ENCODE measurements at places on chromosomes 1 and 21.

- DNase-seq, result peak; percentile 75
These were observed 141.7 kb upstream of the NRIP1 start for GRCh38 chr21:15206514-15206913.

DNA sequence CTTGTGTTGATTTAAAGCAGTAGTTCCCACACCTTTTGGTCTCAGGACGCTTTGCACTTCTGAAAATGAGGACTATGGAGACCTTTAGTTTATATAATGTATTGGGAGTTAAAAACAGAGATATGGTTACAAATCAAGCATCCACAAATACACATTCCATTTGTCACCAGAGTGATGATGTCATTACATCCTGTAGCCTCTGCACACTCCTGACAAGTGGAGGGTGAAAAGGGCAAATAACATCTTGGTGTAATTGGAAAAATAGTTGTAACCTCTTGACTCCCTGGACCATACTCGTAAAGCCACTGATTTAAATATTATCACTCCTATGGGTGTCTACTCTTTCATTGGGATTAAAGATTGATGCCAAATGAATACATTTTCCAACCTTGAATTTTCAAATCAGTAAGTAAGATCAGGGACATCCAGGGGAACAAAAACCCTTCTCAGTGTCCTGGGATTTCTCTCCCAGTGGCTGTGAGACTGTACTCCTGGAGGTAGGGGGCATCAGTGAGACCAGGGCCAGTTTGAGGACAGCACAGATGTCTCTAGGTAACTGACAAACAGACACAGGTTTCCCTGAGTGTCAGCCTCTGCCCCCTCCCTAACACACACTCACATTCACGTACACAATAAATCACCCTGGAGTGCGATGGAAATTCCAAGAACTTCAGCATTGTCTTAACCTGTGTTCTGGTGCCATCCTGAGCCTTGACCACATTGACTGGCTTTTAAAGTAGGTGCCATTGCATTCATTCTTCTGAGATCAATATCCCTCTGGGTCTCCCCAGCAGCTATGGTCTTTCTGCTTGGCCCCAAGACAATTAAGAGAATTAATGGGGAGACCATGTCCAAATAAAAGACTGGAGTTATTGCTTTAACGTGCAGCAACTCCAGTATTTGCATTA is 63.0 kb downstream of the NR5A2 start:
- DNase-seq, result no peak

GRCh38 chr1:31949862-31950261 is 11.7 kb upstream of the PTP4A2 start:
- peak; percentile 40 for DNase-seq

DNA sequence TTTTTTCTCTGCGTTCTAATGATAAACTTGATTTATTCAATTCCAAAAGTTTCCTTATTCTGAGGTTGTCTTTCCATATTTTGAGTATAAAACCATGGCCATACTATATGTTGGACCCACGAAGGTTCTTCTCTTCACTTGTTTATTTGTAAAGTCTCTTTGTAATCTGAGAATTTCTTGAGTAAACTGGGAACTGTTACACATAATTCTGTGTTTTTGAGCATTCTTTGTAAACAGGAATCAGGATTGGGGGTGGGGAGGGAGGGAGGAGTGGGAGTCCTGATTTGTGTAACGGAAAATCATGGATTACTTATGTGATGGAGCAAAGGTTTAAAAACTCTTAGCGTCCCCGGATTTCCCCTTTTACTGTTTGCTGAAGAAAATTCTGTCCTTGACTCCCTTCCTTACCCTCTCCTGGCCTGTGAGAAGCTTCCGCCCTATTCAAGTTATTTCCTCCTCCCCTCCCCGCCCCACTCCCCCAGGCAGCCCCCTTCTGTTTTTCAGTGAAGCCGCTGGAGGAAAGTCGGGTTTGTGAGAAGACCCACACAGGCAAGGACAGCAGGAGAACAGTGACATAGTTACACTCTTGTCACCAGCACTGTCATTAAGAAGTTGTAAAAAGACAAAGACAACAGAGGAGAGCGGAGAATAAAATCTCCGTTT is 6.4 kb upstream of the NBPF11 start:
- no peak for DNase-seq

DNA sequence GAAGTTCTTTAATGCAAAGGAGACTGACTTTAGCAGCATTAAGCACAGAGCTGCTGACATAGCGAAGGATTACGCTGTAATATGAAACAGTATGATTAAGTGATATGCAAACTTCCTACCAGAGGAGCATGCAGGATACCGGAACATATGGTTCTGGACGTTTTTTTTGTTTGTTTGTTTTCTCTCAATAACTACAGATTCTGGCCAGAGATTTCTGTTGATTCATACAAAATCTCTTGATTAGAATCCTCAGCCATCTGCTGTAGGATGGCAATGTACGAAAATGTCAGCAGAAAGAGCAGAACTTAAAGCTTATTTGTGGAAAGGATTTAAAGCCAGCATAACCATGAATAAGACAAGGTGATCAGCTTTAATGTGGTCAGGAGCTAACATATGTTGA is 970.7 kb downstream of the KCNT2 start:
- no peak for DNase-seq

DNA sequence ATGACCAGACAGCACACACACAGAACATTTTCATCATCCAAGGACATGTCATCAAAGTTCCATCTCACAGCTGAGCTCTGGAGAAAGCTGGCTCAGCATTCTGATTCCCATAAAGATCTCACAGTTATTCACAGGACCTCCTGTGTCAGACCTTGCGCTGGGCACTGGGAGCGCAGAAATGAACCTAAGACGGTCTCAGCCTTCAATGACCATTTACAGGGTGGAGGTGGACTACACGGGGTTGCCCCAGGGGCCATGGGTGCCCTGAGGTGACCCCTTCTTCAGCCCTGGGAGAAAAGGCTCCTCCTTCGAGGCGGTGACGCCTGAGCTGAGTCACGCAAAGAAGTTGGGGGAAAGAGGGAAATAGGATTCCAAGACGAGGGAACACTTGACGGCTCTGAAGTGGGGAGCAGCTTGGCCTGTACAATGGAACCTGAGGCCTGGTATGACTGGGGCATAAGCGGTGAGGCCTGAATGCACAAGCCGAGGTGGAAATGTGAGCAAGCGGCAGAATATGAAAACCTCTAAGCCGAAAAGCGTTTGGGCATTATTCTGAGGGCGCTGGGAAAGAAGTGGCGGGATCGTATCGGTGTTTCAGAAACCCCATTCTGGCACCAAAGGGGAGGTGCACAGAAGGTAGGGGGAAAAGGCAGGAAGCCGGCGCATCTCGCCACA is 797 bp downstream of the CC2D1B start:
- no peak for DNase-seq

DNA sequence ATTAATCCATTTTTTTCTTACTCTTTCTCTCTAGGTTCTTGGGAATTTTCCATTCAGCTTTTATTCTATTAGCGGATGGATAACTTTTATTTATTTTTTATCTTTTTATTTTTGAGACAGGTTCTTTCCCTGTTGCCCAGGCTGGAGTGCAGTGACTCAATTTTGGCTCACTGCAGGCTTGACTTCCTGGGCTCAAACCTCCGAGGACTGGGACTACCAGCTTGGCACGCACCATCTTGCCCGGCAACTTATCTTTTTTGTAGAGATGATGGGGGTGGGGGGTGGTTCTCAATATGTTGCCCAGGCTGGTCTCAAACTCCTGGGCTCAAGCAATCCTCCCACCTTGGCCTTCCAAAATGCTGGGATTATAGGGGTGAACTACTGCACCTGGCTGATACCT is 36.1 kb upstream of the CHIT1 start:
- peak; percentile 54 for DNase-seq

DNA sequence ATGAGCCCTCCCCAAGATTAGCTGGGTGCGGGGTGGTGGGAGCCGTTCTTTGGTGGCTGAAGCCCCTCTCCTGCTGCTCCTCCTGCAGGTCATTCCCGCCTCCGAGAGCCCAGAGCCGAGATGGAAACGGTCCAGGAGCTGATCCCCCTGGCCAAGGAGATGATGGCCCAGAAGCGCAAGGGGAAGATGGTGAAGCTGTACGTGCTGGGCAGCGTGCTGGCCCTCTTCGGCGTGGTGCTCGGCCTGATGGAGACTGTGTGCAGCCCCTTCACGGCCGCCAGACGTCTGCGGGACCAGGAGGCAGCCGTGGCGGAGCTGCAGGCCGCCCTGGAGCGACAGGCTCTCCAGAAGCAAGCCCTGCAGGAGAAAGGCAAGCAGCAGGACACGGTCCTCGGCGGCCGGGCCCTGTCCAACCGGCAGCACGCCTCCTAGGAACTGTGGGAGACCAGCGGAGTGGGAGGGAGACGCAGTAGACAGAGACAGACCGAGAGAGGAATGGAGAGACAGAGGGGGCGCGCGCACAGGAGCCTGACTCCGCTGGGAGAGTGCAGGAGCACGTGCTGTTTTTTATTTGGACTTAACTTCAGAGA is 448 bp downstream of the G0S2 start:
- DNase-seq, result no peak

- no peak for DNase-seq
These were observed 154.3 kb downstream of the PDE4B start for GRCh38 chr1:65946960-65947359.

DNA sequence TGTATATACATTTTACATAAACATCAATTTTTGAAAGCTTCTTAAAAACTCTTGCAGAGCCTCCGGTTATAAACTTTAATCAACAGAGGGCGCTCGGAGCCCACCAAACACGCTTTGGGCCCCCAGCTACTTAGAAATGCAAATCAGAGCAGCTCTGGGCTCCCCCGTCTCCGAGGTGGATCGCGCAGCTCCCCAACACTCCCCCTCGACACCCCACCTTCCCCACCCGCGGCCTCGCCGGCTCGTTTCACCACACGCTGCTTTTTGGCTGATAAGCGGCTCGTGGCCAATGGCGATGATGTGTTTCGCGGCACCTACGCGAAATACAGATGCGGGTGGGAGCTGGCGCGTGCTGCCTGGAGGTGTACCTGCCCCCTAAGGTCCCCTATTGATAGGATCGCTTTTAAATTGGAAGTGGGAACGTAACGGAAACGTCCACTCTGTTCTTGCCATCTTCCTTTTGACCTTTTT is 1.7 kb upstream of the KIF26B start:
- DNase-seq, result peak; percentile 89

GRCh38 chr21:45764792-45765191 is 121.3 kb downstream of the PCBP3 start:
- no peak for DNase-seq

DNA sequence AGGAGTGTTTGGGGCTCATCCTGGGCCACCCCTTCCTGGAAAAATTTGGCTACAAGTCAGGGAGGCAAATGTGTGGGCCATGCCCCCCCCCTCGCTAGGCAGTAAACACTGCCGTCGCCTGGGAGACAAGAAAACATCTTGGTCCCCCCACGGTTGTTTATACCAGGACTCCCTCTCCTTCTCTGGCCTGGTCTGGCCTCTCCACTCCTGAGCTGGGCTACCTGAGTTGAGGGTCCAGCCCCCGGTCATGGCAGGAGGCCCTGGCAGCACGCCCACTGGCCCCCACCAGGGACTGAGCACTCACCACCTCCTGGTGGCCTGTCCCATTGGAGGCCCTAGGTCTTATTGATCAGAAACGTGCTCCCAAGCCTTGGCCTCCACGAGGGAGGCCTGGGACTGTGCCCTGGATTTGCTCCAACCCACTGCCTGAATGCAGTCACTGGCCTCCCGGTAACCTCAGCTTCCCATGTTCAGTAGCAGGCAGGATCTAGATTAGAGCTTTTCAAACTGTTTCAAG is 15.8 kb downstream of the KCNQ4 start:
- DNase-seq, result peak; percentile 73

DNA sequence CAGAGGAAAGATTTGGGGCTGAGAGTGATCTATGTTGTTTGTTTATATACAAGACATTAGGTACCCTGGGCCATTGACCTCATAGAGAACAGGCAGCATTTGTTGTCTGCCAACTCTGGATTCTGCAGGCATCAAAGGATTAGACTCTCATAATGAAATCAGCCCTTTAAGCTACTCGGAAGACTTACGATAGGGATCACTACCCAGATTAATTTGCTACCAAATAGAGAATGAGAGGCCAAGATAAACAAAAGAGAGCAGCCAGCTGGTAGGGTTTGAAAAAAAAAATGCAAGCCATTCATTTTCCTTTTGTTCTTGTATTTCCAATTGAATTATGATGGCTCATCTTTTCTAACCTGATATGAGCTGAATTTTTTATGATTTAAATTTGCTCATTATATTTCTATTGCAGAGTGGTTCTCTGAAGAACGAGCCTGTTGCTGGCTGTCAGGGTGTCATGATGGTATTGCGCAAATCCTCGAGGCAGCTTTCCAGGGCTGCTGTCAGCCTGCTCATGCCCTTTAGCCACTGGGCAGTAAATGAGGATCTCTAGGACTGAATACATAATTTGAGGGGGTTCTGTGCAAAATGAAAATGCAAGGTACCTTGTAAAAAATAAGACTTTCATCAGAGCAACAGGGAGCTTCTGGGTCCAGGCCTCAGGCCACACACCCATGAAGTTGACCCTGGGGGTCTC is 116.4 kb upstream of the KCNJ15 start:
- DNase-seq, result no peak

DNA sequence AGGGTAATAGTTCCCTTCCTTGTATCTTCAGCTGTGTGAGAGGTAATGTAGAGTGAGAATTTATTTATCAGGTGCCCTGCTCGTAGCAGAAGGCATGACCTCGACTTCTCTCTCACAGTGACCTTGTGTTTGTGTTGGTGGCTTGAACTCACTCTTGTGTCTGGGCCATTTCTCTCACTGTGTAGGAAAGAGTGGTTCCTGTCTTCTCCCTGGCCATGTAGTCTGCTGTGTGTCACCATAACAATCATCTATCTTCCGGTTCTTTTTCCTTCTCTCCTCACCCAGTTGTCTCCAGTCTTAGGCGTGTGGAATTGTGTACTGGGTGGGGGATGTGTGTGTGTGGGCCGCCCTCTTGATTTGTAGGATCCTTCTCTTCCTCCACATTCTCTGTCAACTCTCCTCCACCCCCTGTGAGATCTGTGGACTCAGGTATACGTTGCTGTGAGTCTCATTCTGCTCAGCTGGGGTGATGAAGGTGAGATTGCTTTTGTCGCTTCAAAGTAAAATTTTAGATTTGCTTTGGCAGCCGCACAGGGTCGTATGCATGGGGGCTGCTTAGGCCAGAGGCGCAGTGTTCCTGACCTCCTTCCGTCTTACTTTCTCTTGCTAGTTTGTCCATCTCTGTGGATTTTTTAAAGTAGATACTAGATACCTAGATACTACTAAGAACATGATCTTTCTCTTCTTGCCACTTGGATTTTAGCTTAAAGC is 31.6 kb downstream of the MAPKAPK2 start:
- DNase-seq, result no peak

GRCh38 chr1:77048615-77049005 is 170.6 kb downstream of the PIGK start:
- DNase-seq, result no peak

GRCh38 chr1:154967331-154967950 is 3.1 kb downstream of the SHC1 start:
- no peak for DNase-seq

DNA sequence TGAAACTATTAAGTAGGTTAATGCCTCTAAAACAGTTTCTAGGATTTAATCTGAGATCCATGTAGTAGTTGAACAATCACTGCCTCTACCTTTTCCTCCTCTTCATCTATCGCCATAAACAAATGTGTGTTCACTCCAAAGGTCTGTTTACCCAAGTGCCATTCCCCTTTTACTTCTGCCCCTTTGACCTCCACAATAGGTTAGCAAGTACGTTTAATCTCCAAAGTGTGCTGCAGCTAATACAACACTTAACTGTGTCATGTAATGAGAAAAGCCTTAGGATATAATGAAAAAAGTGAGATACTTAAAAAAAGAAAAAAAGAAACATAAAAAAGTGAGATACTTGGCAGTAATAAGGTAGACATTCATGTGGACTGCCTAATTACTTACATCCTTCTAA is 28.2 kb downstream of the GPBP1L1 start:
- no peak for DNase-seq

- no peak for DNase-seq
These were observed 25.3 kb downstream of the COLGALT2 start for GRCh38 chr1:184012187-184012586.

GRCh38 chr1:165945911-165946310 is 118.5 kb downstream of the UCK2 start:
- no peak for DNase-seq
